ENCODE measurements at places on chromosomes 7 and 10.
A peak's percentile ranks its signal among the peaks of the same experiment; 100 is the strongest.

DNA sequence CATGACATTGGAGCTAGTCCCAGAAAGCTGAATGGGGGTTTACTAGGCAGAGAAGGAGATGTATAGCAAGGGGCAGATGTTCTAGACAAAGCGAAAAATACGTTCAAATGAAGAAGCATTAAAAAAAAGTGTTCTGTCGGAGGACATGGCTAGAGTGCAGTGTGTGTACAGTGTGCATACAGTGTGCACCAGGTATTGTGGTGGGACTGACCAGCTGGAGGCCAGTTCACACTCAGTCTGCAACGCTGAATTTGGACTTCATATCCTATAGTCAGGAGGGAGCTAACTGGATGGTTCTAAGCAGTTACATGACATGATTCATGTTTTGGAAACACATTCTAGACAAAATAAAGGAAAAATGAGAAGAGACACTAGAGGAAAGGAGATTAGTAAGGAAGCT, 8.8 kb downstream of the BBIP1 start:
- no peak for DNase-seq

GRCh38 chr7:157596471-157596870, 259.7 kb downstream of the DNAJB6 start:
- DNase-seq = no peak

DNA sequence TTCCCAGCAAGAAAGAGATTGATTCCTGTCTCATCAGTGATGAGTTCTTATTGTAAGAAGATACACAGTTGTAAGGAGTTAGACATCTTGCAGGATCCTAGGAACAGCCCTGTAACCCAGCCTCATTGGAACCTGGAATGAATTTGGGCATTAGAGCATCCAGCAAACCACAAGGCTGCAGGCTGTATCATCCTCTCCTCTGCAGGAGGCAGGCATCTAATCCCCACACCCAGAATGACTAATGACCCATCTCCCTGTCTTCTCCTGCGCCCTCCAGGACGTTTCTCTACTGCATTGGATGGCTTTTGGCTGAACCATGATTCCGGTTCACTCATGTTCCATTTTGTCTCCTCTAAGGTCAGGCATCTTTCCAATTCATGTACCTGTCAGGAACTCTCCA, 233.9 kb downstream of the POU6F2 start:
- DNase-seq = no peak

GRCh38 chr7:101731502-101732084, 85.8 kb upstream of the CUX1 start:
- DNase-seq = no peak

- no peak for DNase-seq
Observed at GRCh38 chr10:88017781-88018180, 154.4 kb downstream of the PTEN start.

DNA sequence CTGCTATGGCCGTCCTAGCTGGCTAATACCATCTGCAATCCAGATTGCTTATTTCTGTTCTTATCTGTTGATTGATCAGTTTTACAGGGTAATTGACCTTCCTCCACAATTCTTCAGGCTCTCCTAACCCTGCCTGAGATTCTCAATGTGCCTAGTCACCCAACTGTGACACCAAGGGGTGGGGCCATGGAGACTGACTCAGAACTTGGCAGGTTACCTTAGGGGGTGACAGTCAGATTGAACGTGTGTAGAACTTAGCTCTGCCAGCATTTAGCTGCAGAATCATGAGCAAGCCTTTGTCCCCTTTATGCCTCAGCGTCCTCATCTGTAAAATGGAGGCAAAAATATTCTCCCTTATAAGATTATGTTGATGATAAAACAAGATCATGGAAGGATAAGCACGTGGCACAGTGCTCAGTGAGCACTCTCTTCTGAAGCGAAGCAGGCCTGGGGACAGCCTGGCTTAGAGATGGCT, 19.1 kb upstream of the LEP start:
- DNase-seq = peak; percentile 17

- DNase-seq = no peak
Observed at GRCh38 chr7:130286881-130287280, 6.1 kb upstream of the CPA4 start.

DNA sequence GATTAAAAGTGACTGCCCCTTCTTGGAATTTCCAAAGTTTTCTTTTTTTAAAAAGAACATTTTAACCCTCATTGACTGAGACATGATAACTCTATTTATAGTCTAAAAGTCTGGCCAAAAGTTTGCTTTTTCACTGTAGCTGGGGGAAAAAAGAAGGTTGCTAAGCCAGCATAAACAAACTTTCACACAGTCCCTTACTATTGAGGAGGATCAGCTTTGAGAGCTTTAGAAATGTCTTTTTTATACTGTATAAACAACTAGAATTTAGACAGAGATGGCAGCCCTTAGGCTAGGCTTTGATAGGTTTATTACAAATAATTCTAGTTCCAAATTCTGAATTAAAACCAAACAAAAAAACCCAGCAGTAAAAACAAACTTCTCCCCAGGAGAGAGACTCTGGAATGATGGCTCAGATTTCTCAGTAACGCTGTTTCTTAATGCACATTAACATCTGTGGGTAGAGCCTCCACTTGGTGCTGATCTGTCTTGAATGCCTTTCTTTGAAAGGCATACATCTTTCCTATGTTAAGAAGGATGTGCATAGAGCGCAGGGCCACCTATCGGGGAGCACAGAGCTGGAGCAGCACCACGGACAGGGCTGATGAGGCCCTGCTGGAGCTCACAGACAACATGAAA, 100.9 kb upstream of the PDLIM1 start:
- peak; percentile 63 for DNase-seq

- peak; percentile 58 for DNase-seq
Observed at GRCh38 chr10:18087355-18087754, 52.9 kb upstream of the CACNB2 start.

- no peak for DNase-seq
Observed at GRCh38 chr10:1270906-1271305, 214.7 kb downstream of the WDR37 start.

DNA sequence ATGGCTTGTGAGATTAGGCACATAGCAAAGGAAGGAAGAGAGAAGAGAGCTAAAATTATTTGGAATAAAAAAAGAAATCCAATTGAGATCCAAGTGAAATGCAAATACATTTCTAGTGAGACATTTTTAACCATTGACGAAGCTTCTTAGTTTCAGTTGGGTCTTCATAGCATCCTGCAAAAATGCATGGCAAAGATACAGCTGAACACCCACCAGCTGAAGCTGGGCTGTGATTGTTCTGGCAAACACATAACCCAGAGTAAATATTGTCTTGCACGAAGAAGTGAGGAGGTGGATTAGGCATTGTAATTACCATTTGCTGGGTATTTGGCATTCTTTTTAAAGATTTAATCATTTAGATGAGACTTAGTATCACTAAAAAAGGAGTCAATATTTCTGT, 409.4 kb downstream of the GRM8 start:
- DNase-seq = no peak

- no peak for DNase-seq
Observed at GRCh38 chr10:65827359-65827758, 1098.5 kb upstream of the LRRTM3 start.

- DNase-seq = no peak
Observed at GRCh38 chr7:154598396-154598795, 404.5 kb downstream of the PAXIP1 start.

- no peak for DNase-seq
Observed at GRCh38 chr10:58281092-58281752, 12.3 kb downstream of the CISD1 start.

DNA sequence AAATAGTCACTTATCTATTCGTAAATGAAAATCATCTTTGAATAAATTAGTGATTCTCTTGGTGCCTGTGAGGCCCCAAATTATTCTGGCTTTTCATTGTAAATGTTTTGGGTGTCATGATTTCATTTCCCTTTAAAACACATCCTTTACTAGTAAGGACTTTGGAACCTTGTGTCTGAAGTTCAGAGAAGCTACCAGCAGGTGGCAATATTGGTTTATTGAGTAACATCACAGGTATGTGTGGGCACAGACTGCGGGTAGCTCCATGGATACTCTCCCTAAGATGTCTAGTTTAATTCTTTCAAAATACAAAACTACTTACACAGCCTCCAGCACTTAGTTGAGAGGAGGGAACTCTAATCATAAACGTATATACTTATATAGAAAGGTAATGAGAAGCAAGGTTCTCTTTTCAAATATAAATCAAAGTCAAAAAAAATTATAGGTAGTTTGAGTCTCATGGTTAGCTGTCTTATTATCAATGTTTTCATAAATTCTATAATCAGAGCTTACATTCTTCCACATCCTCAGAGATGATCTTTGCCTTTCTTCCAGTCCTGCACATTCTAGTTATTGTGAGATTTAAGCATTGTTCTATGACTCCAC, 449.6 kb downstream of the GRM8 start:
- DNase-seq = peak; percentile 76
